Spleen (tissue), 13 donors: ENCODE measurements at places on chromosomes 7 and 10. TPM values are rescaled to one million over a fixed set of nuclear protein-coding genes. Genes with fewer than 3 reads are reported as not detected.

DNA sequence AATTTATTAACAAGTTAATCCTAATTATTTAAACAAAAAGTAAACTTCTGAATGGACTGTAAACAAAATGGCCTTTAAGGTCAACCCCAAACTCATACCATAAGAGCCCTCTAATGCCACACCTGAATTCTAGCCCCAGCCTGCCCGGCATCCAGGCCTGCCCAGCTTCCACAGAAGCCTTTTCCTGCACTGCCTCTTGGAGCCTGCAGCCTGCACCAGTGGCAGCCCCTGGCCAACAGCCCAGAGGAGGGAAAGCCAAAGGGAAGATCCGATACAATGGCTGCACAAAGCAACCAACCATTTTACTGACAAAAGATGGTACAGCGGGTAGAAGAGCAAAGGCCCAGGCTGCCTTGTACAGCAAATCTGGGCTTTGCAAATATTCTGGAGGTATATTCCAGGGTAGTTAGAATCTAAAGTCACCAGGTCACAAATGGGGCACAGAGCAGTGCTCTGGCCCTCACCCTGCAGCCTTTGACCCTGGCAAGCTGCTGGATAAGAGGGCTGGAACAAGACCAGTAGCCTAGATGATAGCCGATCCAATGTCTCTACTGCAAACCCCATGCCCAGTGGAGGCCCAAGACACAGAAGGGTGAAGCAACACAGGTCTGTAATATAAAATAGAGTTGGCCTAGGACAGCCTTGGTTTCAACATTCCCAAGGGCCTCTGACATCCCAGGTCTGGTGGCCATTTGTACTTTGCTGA is 12.5 kb upstream of the CH25H start:
- peaks cover 15% of the 10 kb centered on the region for H3K4me1 ChIP-seq
- no peak overlapping the region for H3K4me3 ChIP-seq
- H3K27ac ChIP-seq, result no peak overlapping the region
- peaks cover 47% of the 10 kb centered on the region for H3K36me3 ChIP-seq

- no peak for DNase-seq
- no peaks in the 10 kb centered on the region for H3K36me3 ChIP-seq
- H3K4me1 ChIP-seq, result no peaks in the 10 kb centered on the region
- no peaks in the 10 kb centered on the region for H3K27me3 ChIP-seq
- no peak overlapping the region for H3K27ac ChIP-seq
These were observed 348.2 kb upstream of the C7orf33 start for GRCh38 chr7:148242294-148242821.

DNA sequence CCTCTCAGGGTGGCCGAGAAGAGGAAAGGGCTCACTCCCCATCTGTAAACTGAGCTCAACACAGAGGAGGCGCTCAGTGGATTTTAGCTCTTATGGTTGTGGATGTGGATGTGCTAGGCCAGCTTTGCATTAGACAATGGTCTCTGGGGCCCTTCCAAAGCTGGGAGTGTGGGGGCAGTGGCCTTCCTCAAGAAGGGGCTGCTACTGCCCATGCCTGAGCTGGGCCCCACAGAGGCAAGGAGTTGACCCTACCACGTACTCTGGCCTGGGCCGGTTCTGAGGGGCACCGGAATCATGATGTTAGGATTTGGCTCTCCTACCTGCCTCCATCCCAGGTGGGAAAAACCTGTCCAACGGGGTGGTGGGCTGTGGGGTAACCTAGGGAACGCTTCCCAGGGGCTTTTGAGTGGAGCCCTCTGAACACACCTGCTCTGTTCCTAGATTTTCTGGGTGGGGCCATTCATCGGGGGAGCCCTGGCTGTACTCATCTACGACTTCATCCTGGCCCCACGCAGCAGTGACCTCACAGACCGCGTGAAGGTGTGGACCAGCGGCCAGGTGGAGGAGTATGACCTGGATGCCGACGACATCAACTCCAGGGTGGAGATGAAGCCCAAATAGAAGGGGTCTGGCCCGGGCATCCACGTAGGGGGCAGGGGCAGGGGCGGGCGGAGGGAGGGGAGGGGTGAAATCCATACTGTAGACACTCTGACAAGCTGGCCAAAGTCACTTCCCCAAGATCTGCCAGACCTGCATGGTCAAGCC is 11.5 kb downstream of the AQP1 start:
- no peak overlapping the region for H3K27ac ChIP-seq
- H3K27me3 ChIP-seq, result no peaks in the 10 kb centered on the region
- peak; percentile 72 for DNase-seq
- no peaks in the 10 kb centered on the region for H3K36me3 ChIP-seq
- no peaks in the 10 kb centered on the region for H3K4me1 ChIP-seq

- no peaks in the 10 kb centered on the region for H3K27me3 ChIP-seq
- H3K27ac ChIP-seq, result no peak overlapping the region
- no peak overlapping the region for H3K4me3 ChIP-seq
- peaks cover 41% of the 10 kb centered on the region for H3K4me1 ChIP-seq
- H3K36me3 ChIP-seq, result peaks cover 16% of the 10 kb centered on the region
- DNase-seq, result no peak
These were observed 9.4 kb downstream of the NODAL start for GRCh38 chr10:70432101-70432500.

DNA sequence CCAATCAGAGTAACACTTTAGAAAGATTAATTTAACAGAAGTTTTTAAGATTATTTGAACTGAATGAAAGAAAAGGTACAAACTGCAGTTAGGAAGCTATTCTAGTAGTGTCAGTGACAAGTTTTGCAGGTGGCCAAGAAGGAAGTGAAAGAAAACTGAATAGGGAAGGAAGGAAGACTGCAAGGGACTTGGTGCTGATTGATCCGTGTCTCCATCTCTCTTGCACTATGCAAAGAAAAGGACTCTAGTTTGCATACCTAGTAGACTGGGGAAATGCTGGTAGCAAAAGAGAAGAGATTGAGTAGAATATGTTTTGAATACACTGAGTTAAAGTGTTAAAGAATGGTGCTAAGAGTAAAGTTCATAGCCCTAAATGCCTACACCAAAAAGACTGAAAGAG is 33.0 kb downstream of the OR6V1 start:
- no peak for DNase-seq
- no peaks in the 10 kb centered on the region for H3K27me3 ChIP-seq
- H3K4me1 ChIP-seq, result peaks cover 28% of the 10 kb centered on the region

The ATG9B gene
- total RNA-seq, result 2.8 TPM

DNA sequence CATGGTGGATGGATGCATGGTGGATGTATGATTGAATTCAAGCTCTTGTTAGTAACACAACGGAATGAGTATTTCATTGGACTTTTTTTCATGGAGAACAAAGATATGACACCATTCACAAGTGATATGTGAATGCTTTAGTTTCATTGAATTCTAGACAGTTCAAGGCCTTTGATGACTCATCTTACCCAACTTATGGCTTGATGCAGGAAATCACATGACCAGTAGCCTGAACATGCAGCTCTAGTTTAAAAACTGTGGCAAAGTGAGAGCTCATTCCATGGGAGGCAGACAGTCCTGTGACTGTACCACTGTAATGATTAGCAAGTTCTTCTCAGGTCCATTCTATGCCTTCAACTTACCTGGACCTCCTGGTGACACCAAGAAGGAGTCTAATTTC is 1239.3 kb downstream of the TYW1 start:
- H3K27ac ChIP-seq, result no peak overlapping the region
- no peaks in the 10 kb centered on the region for H3K36me3 ChIP-seq
- H3K4me1 ChIP-seq, result no peaks in the 10 kb centered on the region

The TPST1 gene
- total RNA-seq, result 34.6 TPM

DNA sequence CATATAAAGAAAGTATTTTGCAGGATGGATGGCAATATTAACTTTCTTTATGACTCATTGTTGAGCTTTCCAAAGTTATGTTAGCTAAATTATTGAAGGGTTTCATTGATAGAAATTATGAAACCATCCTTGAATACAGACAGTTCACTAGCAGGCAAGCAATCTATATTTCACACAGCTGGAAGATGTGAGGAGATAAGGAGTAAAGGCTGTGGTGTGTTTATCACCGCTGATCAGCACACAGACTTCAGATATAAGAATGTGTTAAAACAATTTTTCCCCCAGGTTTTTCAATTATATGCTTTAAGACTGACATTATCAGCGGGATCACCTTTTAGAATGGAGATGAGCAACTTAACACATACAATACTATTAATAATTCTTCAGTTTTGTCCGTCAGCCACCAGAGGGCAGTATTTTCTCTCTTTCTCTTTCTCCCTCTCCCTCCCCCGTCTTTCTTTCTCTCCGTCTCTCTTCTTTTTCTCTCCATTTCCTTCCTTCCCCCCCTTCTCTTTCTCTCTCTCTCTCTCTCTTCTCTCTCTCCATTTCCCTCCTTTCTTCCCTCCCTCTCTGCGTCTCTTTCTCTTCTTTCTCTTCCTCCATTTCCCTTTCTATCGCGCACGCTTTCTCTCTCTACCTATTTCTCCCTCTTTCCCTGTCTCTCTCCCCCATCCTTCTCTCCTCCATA is 62.9 kb upstream of the FAM171A1 start:
- no peak overlapping the region for H3K27ac ChIP-seq
- DNase-seq, result no peak
- H3K4me3 ChIP-seq, result no peak overlapping the region
- H3K4me1 ChIP-seq, result peaks cover 13% of the 10 kb centered on the region
- peaks cover 13% of the 10 kb centered on the region for H3K27me3 ChIP-seq
- no peaks in the 10 kb centered on the region for H3K36me3 ChIP-seq

The RBP3 gene
- total RNA-seq, result not detected

The EBLN1 gene
- total RNA-seq, result not detected

- DNase-seq, result no peak
- peaks cover 30% of the 10 kb centered on the region for H3K36me3 ChIP-seq
- no peak overlapping the region for H3K27ac ChIP-seq
These were observed 145.0 kb downstream of the MAD1L1 start for GRCh38 chr7:2087744-2088143.

The LRRN3 gene
- total RNA-seq, result 0.26 TPM

The FZD1 gene
- 4.5 TPM for total RNA-seq

The CHRM2 gene
- not detected for total RNA-seq
